ENCODE measurements at places on chromosomes 2 and 18. TPM values are rescaled to one million over a fixed set of nuclear protein-coding genes. Genes with fewer than 3 reads are reported as not detected.

GRCh38 chr2:73920577-73921545 lies 5.8 kb upstream of the DGUOK start:
- peak; percentile 76 for DNase-seq

DNA sequence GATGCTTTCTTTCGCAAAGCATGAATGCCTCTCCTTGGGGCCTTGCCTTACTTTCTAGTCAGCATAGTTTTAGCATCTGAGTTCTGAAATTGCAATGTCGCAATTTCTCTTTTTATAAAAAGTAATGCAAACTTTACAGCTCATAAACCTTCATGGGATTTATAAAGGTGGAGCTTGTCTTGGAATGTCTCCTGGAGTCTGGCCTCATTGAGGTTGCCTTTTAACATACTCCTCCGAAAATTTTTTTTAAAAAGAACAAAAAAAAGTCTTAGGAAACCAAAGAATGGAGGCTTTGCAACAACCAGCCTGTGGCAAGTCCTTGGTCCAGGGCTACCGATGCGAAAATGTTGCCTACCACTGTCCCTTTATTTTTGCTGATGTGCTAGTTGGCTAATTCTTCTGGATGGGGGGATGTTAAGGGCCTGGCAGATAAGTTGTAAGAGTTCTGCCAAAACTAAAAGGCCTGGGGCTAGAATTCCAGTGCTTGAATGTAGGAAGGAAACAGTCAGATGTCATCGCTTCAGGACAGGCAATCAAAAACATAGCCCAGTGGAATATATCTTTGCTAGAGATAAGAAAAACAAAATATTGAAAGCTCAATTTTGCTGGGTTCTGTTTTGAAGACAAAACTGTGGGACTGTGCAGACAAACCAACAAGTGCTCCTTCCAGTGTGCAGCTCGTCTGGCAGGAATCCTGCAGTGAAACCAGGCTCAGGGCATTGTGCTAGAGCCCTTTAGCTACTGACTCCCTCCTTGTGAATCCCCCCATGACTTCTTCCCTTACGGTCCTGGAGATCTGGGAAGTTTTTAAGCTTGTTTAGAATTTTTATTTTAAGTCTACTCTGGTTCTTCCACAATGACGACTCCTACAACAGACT lies 213.0 kb downstream of the PIEZO2 start:
- DNase-seq, result no peak

The MAP3K19 gene
- total RNA-seq, result not detected

DNA sequence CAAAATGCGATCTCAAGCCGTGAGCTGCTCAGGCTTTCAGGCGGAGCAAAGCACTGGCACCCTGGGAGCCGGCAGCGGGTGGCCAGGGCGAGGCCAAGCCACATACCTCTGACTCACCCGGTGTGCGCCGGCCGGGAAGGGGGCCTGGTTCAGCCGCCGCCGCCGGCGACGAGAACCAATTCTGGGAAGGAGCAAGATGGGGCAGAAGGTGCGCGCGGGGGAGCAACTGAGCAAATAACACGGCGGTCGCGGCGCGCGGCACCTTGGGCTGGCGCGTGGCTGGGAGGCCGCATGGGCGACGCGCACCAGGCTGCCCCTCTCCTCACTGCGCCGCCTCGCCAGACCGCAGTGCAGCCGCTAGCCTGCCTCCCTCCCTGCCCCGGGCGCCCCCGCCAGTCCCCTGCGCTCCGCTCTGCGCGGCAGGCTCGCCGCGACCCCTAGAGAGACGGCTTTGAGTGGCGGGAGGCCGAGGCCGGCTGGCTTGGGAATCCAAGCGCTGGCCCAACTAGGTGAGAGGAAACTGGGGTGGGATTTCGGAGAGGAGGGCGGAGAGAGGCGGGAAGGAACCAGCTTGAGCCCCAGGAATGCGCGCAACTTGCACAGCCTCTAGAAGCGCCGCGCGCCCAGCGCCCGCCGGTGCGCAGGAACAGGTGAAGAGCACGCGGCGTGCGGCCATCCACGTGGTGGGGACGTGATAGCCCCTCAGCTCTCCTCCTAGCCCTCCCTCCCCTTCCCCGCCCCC lies 3.2 kb downstream of the NRP2 start:
- DNase-seq, result peak; percentile 69

GRCh38 chr2:211068108-211068780 lies 511.8 kb downstream of the CPS1 start:
- DNase-seq, result no peak

The COL3A1 gene
- total RNA-seq, result 72.7 TPM

The CLHC1 gene
- total RNA-seq, result 6.7 TPM

GRCh38 chr18:13292736-13293135 lies 74.2 kb downstream of the LDLRAD4 start:
- no peak for DNase-seq

Measured in Right ventricle myocardium inferior (tissue), 1 donor.